ENCODE measurements at places on chromosomes 2 and 18. TPM values are rescaled to one million over a fixed set of nuclear protein-coding genes. Genes with fewer than 3 reads are reported as not detected.

The UPP2 gene
- not detected for total RNA-seq

The SPC25 gene
- total RNA-seq = not detected

The OSGEPL1 gene
- 12.8 TPM for total RNA-seq

The PXDN gene
- total RNA-seq = 144 TPM

The ANKRD30B gene
- 0.50 TPM for total RNA-seq

The TMEM37 gene
- total RNA-seq = 0.44 TPM

The MFSD6 gene
- 25.6 TPM for total RNA-seq

The FBXO48 gene
- 0.29 TPM for total RNA-seq
